SK-N-SH (cell line): ENCODE measurements at places on chromosomes 1 and 21. TPM values are rescaled to one million over a fixed set of nuclear protein-coding genes. Genes with fewer than 3 reads are reported as not detected.
A peak's percentile ranks its signal among the peaks of the same experiment; 100 is the strongest.

- H3K27ac ChIP-seq, result no peak overlapping the region
- no peaks in the 10 kb centered on the region for H3K27me3 ChIP-seq
- H3K4me1 ChIP-seq, result no peaks in the 10 kb centered on the region; the same call in 1 of the 2 replicates
- H3K36me3 ChIP-seq, result no peaks in the 10 kb centered on the region
- H3K4me3 ChIP-seq, result no peak overlapping the region
These were observed 163.0 kb downstream of the ZSCAN20 start for GRCh38 chr1:33635336-33636012.

DNA sequence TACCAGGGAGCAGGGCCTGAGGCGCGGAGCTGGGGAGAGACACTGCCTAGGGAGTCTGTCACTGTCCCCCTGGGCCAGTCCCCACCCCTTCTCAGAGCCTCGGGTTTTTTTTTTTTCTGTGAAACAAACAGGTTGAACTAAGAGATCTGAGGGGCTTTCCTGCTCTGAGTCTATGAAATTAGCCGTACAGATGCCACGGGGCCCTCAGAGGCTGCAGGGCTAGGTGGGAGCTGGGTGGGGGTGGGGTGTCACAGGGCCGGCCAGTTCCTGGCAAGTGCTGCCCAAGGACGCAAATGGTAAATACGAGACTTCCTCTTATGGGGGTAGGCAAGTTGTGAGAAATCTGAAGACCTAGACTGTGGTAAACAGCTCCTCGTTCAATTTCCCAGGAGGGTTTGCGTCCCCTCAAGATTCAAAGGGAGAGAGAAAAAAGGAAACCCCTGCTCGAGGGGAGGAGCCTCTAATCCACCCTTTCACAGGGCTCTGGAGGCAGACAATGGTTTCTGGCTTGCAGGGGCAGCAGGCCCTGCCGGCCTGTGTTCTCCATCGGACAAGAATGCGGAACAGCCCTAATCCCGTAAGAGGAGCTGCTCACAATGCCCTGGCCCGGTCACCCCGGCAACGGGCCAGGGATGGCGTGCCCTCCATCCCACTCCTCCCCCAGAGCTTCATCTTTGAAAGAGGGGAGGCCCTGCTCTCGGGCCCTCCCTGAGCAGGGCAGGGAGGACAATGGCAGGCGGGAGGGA is 7.8 kb downstream of the NUAK2 start:
- H3K36me3 ChIP-seq, result peaks cover 30% of the 10 kb centered on the region
- H3K27me3 ChIP-seq, result no peaks in the 10 kb centered on the region
- H3K27ac ChIP-seq, result no peak overlapping the region
- H3K4me3 ChIP-seq, result no peak overlapping the region
- no peak for DNase-seq
- H3K4me1 ChIP-seq, result peaks cover 24% of the 10 kb centered on the region

- H3K4me3 ChIP-seq, result no peak overlapping the region
- H3K36me3 ChIP-seq, result no peaks in the 10 kb centered on the region
- no peak overlapping the region for H3K27ac ChIP-seq
- DNase-seq, result no peak
These were observed 48.7 kb downstream of the EIF2D start for GRCh38 chr1:206563367-206564207.

DNA sequence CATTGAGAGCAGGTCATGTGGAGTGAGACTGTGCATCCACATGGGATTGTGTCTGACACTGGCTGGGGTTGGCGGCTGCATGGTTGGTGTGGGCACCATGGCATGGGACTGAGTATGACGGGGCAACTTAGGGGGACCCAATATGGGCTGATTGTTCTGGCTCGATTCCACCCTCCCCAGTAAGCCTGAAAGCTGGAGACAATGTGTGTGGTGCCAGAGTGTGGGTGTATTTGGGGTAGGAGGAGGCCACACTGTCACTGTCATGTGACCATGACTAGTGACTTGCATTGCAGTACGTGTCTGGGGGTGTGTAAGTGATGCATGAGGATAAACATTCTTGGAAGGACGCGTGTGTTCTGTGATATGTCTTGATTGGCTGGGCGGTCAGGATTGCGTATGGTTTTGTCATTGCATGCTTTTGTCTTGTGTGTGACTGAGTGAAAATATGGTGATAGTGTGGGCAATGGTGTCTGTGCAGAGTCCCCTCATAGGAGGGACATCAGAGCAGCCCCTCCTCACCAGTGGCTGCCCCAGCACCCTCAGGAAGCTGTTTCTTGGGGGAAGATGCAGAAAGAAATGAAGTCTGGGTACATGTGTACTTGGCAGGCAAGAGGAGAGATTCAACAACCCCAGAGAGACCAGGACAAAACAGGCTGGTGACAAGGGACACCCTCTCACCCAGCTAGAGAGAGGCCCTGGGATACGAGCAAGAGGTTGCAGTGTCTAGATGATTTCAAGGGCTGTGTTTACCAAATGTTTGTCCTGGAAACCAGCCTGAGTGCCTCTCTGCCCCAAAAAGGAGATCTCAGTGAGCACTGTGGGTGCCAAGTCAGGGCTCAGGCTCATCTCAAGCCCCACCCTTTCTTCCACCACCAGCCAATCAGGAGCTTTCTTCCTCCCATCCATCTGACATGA is 36.3 kb downstream of the SDC3 start:
- peaks cover 49% of the 10 kb centered on the region; the same call in 1 of the 2 replicates for H3K36me3 ChIP-seq
- DNase-seq, result no peak
- no peaks in the 10 kb centered on the region for H3K4me1 ChIP-seq
- no peaks in the 10 kb centered on the region for H3K27me3 ChIP-seq
- no peak overlapping the region for H3K27ac ChIP-seq
- no peak overlapping the region for H3K4me3 ChIP-seq

GRCh38 chr21:45998276-45998701 is 16.7 kb downstream of the COL6A1 start:
- H3K27ac ChIP-seq, result no peak overlapping the region
- no peaks in the 10 kb centered on the region for H3K27me3 ChIP-seq
- H3K4me3 ChIP-seq, result no peak overlapping the region
- no peaks in the 10 kb centered on the region for H3K36me3 ChIP-seq
- DNase-seq, result no peak

DNA sequence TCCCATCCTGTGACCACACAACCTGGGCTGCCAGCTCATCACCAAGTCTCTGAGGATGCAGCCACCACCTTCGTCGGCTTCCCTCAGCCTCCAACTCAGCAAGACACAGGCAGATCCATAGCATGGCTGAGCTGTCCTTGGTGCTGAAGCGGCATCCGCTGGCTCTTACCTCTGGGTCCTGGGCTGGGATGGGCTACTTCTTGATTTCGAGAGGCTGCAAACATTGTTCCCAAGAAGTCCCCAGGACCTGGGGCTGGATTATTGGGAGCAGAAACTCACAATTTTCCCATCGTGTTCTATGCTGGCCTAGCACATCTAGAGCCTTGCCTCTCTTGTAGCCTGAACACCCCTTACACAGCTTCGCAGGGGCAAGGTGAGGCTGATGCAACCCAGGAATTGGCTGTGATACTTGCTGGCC is 24.9 kb upstream of the C1QA start:
- H3K4me3 ChIP-seq, result no peak overlapping the region
- no peaks in the 10 kb centered on the region; the same call in 1 of the 2 replicates for H3K27me3 ChIP-seq
- peaks cover 4% of the 10 kb centered on the region; the same call in 1 of the 2 replicates for H3K4me1 ChIP-seq

GRCh38 chr1:76635784-76636183 is 231.5 kb upstream of the ST6GALNAC5 start:
- no peaks in the 10 kb centered on the region for H3K27me3 ChIP-seq
- no peaks in the 10 kb centered on the region for H3K36me3 ChIP-seq
- H3K27ac ChIP-seq, result no peak overlapping the region
- H3K4me3 ChIP-seq, result no peak overlapping the region
- H3K4me1 ChIP-seq, result no peaks in the 10 kb centered on the region

DNA sequence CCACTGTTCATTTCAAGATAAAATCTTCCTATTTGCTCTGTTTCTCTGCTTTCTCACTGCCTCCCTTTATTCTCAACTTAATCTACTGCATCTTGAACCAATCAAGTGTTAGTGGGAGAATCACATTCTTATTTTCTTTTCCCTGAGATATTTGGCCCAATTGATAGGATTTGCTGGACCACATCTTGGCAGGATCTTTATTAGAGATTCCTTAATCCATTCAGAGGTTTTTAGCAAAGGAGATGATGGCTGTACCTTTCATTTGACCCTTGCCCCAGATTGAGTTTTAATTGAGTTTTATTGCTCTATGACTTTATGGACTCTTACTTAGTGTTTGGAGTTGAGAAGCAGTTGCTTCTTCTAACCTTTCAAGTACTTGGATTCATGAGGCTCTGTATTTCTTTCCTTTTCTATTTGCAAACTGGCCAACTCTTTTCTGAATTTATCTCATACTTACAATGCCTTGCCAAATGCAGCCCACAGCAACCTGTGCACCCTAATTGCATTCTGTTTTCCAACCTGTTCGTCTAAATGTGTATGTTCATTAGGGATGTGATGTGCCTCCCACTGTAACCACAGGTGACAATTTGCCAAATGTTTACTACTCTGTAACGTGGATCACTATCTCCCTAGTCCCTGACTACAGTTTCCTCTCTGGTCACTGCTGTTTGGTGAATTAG is 274.8 kb upstream of the KAZN start:
- no peak overlapping the region for H3K27ac ChIP-seq
- DNase-seq, result no peak
- H3K4me3 ChIP-seq, result no peak overlapping the region
- no peaks in the 10 kb centered on the region for H3K27me3 ChIP-seq
- H3K36me3 ChIP-seq, result no peaks in the 10 kb centered on the region

GRCh38 chr1:163747261-163747660 is 425.5 kb downstream of the NUF2 start:
- H3K36me3 ChIP-seq, result no peaks in the 10 kb centered on the region
- no peaks in the 10 kb centered on the region for H3K4me1 ChIP-seq
- H3K27me3 ChIP-seq, result no peaks in the 10 kb centered on the region
- H3K4me3 ChIP-seq, result no peak overlapping the region
- no peak overlapping the region for H3K27ac ChIP-seq

DNA sequence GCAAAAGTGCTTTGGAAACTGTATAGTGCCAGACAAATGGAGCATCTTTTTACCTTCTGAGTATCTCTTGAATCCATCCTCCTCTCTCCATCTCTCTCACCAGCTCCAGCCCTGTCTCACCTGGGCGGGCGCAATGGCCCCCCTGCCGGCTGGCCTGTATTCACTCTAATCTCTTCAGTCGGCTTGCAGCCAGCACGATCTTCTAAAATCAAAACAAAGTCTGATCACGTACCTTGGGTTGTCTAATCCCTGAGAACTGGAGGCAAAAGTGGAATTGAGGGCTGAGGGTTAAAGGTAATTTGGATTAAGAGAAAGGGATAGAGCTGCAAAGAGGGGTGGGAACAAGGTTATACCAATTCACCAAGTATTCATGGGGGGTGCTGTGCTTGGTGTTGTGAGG is 46.0 kb upstream of the LRRN2 start:
- no peaks in the 10 kb centered on the region for H3K4me1 ChIP-seq
- no peaks in the 10 kb centered on the region; the same call in 1 of the 2 replicates for H3K27me3 ChIP-seq
- DNase-seq, result no peak
- no peak overlapping the region for H3K27ac ChIP-seq
- H3K36me3 ChIP-seq, result no peaks in the 10 kb centered on the region

DNA sequence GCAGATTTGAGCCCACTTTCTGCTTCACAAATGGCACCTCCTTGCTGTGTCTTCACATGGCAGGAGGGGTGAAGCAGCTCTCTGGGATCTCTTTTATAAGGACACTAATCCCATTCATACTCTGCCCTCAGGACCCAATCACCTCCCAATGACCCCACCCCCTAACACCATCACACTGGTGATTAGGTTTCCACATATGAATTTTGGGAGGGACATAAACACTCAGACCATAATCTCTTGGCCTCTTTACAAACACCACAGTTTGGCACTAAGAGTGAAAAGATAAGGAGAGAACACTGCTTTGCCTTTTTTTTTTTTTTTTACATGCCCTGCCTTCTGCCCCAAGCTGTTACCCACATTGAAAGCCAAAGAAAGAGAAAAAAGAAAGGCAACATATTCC is 166.2 kb upstream of the NFIA start:
- H3K27ac ChIP-seq, result no peak overlapping the region
- DNase-seq, result no peak
- H3K36me3 ChIP-seq, result no peaks in the 10 kb centered on the region
- no peaks in the 10 kb centered on the region for H3K27me3 ChIP-seq
- H3K4me1 ChIP-seq, result no peaks in the 10 kb centered on the region

GRCh38 chr21:41277846-41278245 is 38.8 kb upstream of the FAM3B start:
- no peak overlapping the region for H3K4me3 ChIP-seq
- no peaks in the 10 kb centered on the region for H3K4me1 ChIP-seq
- no peaks in the 10 kb centered on the region for H3K36me3 ChIP-seq
- no peak for DNase-seq
- no peak overlapping the region for H3K27ac ChIP-seq

DNA sequence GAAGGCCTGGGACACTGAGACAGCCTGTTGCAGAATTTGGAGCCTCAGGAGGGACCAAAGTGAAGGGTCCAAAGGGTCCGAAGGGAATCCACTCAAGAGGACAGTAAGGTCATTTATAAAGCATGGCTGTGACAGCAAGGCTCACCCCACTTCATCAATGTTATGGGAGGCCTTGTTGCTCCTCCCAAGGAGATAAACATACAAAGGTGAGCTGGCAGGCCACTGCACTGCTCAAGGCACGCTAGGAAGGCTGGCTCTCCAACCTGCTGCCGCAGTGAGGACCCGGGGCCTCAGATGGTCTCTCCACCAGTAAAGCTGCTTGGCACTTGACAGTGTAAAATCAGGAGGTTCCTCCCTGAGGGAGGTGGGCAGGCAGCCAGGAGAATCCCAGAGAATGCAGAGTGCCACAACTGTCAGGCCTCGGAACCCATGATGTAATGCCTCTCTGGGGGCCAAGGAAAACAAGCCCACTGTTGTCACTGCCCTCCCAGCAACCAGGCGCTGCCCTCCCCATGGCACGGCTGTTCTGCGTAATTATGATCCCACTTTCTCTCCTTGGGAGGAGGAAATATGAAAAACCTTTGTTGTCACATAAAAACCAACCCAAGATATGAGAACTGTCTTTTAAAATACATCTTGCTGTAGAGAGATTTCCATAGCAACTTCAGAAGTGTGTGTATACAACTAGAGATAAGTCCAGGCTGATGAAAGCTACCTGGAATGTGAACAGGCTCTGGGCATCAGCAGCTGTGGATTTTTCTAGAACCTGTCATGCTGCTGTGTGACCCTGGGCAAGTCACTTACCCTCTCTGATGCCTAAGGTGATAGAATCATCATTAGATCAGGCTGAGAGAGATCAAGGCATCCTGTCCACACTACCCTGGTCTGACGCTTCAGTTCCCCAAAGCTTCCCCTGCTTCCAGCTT is 102.5 kb downstream of the KCNN3 start:
- DNase-seq, result peak; percentile 63
- no peaks in the 10 kb centered on the region for H3K36me3 ChIP-seq
- peaks cover 15% of the 10 kb centered on the region; the same call in 1 of the 2 replicates for H3K27me3 ChIP-seq
- peaks cover 7% of the 10 kb centered on the region for H3K4me1 ChIP-seq

DNA sequence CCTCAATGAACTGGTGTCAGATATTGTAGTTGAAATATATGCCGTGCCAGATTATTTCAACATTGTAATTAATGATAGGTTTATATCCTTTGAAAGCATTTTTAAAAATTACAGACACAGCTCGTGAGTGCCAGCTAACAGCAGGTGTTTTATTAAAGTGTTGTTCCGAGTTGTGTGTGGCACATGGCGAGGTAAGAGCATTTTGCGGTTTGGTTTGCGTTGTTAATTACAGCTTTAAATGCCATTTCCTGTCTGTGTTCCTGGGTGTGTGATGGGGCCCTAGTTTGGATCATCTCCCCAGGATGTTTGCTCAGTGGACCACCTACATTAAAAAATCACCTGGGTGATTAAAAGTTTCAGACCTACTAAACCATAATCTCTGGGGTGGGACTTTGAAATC is 97.4 kb downstream of the PRDM2 start:
- no peak for DNase-seq
- no peaks in the 10 kb centered on the region for H3K27me3 ChIP-seq
- H3K4me3 ChIP-seq, result no peak overlapping the region
- H3K36me3 ChIP-seq, result no peaks in the 10 kb centered on the region
- H3K4me1 ChIP-seq, result no peaks in the 10 kb centered on the region; the same call in 1 of the 2 replicates

Gene AADACL4
- polyA plus RNA-seq, result 0.32 and 0.59 TPM in 2 replicates

Gene ADGRB2
- polyA plus RNA-seq, result 10.6 and 13.0 TPM in 2 replicates

Gene PCSK9
- polyA plus RNA-seq, result 0.02 and 0.03 TPM in 2 replicates

Gene ZNF684
- polyA plus RNA-seq, result 1.8 and 3.0 TPM in 2 replicates

Gene NTMT2
- polyA plus RNA-seq, result not detected in 2 replicates

Gene GOLT1A
- polyA plus RNA-seq, result not detected in 2 replicates
